T-helper 2 cell (primary cell): ENCODE measurements at places on chromosomes 12 and 14.

DNA sequence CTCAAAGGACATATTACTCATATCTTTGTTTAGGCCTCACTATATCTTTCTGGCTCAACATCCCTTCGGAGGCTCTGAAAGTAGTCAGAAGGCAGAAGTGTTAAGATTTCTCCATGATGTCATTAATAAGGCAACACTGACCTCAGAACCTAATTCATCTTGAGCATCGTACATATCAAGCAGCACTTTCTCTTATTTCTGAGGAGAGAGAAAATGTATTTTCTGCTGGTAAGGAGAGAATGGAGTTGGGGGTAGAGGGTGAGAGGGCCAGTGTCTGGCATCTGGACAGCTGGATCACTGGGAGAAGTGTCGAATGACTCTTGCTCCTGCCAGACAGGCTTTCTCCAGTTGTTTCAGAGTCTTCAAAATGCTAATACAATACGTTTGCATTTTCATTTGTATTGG is 213.2 kb upstream of the PRICKLE1 start:
- DNase-seq: no peak

DNA sequence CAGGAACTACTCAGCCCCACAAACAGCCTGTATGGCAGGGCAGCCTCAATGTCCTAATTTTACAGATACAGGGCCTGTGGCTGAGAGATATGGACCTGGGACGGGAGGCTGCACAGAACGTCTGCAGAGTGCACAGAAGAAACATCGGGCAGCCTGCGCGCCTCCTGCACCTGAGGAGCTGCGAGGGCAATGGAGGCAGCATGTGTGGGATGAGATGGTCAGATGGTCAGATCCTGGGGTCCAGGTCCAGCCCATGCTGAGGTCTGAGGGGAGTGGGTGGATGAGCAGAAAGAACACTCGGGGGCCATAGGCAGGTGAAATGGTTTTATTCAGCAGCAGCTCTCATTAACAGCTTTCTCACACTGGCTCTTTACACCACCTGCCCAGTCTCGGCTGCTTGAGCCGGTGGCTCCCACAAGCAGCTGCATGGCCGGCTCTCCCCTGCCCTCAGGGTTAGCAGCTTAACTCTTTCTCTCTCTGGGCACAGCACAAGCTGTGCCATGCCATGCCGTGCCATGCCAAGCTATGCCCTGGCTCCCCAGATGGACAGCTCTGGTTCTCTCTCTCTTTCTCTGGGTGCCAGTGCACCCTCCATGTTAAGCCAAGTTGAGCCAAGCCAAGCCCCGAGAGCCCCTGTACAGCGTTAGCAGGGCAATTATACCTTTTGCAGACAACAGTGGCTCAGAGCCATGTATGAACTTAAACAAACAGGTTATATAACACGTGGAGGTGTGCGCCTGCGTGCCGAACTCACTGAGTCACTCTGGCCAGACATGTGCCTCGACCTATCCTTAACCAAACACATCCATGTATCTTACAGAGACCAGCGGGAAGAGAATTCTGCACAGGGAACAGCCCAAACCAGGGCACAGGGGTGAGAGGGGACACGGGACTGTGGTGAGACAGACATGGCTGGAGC is 47.6 kb downstream of the RIMBP2 start:
- no peak for DNase-seq

- no peak for DNase-seq
Measured at GRCh38 chr12:3453206-3453989, 37.6 kb upstream of the PRMT8 start.

DNA sequence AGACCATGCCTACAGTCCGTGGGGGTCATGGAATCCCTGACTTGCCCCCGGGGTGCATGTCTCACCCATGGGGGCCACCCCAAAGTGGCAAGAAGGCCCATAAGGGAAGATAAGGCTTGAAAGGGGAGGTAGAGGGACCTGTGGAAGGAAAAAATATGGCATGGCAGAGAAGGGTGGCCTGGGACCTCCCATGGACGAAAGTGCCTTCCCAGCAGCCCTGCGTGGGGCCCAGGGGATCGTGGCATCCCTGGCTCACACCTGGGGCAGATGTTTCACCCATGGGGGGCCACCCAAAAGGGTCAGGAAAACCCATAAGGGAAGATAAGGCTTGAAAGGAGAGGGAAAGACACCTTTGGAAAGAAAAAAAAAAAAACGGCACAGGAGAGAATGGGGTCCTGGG is 264.6 kb downstream of the ALG10 start:
- no peak for DNase-seq

DNA sequence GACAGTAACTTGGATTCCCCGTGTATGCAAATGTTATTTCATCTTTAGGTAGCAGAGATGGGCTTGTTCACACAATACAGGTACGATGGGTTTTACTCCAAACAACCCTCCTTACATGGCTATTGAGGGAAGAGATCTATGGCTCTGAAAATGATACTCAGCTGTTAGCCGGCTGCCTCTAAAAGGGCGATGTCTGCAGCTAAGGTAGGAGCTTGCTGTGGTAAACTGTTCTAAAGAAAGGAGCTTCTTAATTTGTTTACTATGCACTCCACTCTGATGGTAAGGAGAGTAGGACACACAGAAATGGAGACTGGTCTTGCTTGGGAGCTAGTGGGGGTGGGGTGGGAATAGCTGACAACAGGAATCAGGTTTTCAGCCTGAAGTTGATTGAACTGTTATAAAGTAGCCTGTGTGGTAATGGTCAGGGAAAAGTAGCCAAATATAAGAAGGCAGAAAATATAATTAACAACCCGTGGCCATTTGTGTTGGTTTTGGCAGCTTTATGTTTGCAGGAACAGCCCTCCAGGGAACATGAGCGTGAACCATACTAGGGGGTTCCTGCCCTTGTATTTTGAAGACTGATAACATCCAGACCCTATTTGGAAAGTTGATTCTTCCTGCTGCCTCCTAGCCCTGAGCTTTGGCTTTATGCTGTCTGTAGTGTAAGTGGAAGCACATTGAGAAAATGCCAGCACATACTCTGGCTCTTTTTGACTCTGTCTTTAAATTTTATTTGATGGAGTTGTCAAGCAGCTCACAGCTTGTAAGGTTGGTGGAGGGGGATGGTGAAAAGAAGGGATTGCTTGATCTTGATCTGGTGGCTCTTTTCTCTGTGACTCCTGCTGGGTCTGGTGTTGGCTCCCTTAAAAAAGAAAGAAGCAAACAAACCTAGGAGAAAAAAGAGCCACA is 929.8 kb downstream of the DIO2 start:
- no peak for DNase-seq

DNA sequence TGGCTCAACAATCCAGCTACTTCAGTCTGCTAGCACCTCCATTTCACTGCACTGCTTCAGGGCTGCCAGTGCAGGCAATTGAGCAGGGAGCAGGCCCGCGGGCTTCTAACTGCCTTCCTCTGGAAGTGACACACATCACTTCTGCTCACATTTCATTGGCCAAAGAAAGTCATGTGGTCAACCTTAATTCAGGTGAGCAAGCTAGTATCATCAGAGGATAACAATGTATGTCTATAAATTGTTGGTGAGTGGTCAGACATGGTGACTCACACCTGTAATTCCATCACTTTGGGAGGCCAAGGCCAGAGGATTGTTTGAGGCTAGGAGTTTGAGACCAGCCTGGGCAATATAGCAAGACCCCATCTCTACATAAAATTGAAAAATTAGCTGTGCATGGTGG is 22.3 kb upstream of the CHGA start:
- no peak for DNase-seq

GRCh38 chr12:102033991-102034745 is 27.6 kb downstream of the WASHC3 start:
- DNase-seq: no peak

DNA sequence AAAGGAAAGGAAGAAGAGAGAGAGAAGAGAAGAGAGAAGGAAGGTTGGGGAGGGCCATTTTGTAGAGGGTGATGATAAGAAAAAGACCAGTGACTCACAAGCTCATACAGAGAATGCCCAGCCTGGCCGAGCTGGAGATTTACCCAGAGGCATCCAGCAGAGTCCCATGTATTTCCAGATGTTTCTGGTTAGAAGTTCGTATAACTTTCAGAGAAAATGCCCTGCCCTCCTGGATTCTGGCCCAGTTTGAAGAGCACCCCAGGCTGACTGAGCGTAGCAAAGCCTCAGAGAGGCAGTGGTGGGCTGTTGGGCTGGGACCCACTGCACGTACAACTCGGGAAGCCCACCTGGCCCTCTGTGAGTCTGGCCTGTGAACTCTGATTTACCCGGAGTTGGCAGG is 221.8 kb downstream of the SLC41A2 start:
- DNase-seq: no peak

DNA sequence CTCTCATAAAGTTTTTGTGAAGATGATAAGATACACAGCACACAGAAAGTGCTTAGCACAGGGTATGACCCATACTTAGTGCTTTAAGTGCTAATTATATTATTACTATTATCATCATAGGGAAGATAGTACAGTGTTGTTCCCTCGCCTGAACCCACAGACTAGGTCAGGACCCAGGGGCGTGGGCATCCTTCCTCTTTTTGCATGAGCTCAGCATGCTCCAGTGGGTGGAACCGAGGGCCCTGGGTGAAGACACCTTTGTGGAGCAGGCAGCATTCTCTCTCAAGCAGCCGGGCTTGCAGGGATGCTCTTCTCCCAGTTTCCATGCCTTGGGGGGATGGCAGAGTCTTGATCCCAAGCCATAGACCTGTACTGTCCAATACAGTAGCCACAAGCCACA is 34.8 kb downstream of the CRACR2A start:
- no peak for DNase-seq

DNA sequence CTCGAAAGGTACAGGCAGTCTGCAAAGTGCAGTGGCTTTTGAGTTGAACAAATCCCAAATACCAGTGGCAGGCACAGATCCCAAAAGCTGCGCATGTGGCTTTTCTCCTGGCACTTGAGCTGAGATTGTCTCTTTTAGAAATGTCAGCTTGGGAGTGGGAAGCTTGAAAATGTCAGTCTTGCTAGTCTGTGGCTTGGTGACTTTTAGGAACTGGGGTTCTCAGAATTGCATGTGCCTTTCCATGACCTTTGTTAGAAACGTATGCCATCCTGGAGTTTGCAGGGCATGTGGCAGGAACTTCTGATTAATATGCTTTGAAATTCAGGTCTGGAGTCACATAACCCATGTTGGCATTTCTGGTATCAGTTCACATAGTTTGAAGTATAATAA is 182.1 kb downstream of the CHST11 start:
- no peak for DNase-seq

DNA sequence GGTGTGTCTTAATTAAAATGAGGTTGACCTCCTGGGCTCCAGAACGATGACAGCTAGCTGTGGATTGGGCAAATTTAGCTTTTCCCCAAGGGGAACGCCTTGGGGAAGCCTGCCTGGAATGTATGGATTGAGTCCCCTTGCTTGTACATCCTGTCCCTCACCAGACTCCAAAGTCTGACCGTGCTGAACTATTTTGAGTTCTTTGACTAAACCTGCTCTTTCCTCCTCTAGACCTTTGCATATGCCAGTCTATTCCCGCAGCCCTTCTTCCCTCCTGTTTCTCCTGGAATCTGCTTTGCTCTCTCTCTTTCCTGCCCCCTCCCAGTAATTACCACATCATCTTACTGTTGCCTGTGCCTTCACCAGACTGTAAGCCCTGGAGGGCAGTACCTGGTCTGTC is 11.5 kb upstream of the KDM2B start:
- DNase-seq: no peak

DNA sequence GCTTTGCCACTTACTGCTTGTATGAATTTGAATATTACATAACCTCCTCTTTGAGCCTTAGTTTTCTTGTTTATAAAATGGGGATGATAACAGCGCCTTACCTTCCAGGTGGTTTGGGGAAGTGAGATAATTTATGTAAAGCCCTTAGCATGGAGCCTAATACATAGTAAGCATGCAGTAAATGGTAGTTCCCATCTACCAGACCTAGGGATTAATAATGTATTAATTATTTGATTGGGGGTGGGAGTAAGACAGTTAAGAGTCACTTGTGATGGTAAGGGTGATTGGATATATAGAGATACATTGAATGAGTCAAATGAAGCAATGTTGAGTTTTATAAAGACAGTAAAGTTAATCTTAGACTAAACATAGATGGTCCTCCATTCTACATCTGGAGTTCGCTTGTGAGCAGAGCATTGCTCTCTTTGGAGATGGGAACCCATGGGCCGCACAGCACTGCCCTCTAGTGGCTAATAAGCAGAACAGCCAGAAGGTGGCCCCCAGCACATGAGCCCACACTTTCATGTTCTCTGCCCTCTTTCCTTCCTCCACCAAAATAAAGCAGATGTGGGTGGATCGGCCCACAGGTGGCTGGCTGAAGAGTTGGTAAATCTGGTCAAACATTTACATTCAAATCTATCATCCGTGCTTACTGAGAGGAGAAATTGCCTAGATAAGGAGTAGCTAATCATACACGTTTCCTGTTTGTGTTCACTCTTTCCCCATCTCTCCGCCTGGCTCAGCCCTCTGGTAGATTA is 26.5 kb upstream of the TAMALIN start:
- DNase-seq: peak; percentile 55

DNA sequence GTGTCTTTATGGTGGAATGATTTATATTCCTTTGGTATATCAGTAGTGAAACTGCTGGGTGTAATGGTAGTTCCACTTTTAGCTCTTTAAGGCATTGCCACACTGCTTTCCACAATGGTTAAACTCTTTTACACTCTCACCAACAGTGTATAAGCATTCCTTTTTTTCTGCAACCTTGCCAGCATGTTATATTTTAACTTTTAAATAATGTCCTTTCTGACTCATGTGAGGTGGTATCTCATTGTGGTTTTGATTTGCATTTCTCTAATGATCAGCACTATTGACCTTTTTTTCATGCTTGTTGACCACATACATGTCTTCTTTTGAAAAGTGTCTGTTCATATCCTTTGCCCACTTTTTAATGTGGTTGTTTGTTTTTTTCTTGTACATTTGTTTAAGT is 142.5 kb downstream of the MSRB3 start:
- DNase-seq: no peak

GRCh38 chr12:104371043-104371870 is 67.7 kb downstream of the EID3 start:
- DNase-seq: no peak

DNA sequence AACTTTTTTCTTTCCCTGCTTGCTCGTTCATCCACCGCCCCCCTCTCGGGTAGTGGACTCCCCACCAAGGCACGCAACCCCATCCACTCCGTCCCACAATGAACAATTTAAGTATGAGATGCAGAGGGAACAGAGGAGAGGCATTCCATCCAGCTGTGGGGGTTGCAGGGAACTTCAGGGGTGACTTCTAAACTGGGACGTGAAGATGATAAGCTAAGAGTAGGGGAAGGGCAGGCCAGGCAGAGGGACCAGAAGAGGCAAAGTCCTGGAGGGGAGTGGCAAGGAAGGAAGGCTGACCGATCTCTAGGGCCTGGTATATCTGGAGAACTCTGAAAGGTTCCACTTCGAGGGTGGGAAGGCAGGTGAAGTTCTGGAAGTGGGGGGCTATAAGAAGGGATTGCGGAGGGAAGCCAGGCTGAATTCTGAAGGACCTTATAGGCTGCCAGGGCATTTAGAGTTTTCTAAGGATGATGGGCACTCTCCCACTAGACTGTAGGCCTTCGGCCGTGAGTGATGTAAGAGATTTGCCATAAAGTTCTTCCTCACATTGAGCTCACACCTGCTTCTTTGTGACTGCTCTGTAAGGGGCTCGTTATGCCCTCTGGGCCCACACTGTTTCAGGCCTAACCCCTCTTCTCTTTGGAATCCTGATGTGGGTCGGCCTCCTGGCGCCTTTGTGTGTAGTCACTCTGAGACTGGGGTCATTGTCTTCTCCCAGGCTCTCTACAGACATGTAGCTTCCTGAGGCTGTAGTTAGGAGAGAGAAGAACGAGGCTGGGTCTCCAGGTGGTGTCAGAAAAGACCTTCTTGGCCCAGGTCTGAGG is 12.1 kb downstream of the NFATC4 start:
- DNase-seq: no peak

GRCh38 chr12:94754653-94755052 is 104.3 kb upstream of the TMCC3 start:
- DNase-seq: no peak

GRCh38 chr12:71840231-71840847 is 780 bp downstream of the TBC1D15 start:
- DNase-seq: peak; percentile 41
